Fibroblast of gingiva (primary cell): ENCODE measurements at places on chromosomes 12 and 14.
A peak's percentile ranks its signal among the peaks of the same experiment; 100 is the strongest.

DNA sequence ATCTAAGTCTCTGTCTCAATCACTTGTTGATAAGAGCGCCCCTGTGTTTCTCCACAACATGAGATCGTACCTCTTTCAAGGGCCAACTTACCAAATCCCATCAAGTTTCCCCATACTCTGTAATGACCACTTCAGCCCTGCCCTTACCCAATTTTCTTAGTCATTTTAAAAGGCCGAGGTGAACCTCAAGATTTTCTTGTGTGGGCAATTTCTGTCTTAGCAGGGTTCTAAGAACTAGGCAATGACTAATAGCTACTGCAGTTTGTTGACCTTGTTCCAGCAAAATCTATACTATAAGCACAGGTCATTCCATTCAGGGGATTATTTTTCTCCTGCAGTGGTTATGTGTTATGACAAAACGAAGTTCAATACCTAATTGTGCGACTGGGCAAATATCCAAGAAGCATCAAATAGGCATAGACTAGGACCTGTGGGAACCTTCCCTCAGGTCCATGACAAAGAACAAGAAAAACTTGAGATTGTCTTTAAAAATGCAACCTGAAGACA, 359.8 kb downstream of the PCNX1 start:
- DNase-seq: peak; percentile 21

- no peak for DNase-seq
Measured at GRCh38 chr14:39766397-39767000, 334.3 kb upstream of the FBXO33 start.

DNA sequence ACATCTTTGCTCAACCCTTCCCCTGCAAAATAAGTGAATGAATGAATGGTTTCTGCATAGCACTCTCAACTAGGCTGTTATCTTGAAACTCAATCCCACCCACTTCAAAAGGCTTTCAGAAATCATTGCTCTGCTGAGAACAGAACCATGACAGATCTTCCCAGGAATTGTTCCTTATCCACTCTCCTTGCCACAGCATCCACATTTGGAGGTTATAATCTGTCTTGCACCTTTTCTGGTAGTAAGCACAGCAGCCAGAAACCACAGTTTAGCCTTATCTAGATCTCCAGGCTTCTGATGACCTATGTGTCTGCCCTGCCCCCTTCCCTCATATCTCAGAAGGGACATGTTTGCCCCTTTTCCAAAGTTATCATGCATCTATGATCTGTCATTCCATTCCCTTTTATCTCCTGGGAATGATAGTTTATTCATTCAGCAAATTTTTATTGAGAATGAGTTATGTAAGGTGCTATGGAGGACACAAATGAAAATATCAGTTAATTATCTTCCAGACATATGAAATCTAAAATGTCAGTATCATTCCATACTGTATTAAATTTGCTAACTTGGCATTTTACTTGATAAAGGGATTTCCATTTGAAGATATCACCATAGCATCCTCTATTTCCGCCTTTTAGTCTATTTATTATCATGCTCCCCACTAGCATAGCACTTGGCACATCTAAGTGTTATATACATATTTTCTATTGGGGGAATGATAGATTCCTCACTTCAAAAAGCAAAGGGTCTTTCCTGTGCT, 21.4 kb downstream of the LGR5 start:
- no peak for DNase-seq

- DNase-seq: peak; percentile 73
Measured at GRCh38 chr12:16323010-16323409, 24.4 kb upstream of the MGST1 start.

- DNase-seq: no peak
Measured at GRCh38 chr12:75742048-75742447, 230.6 kb upstream of the KRR1 start.

GRCh38 chr12:57236925-57237595, 7.5 kb downstream of the SHMT2 start:
- DNase-seq: no peak

- DNase-seq: no peak
Measured at GRCh38 chr14:105073720-105074600, 8.7 kb upstream of the GPR132 start.

DNA sequence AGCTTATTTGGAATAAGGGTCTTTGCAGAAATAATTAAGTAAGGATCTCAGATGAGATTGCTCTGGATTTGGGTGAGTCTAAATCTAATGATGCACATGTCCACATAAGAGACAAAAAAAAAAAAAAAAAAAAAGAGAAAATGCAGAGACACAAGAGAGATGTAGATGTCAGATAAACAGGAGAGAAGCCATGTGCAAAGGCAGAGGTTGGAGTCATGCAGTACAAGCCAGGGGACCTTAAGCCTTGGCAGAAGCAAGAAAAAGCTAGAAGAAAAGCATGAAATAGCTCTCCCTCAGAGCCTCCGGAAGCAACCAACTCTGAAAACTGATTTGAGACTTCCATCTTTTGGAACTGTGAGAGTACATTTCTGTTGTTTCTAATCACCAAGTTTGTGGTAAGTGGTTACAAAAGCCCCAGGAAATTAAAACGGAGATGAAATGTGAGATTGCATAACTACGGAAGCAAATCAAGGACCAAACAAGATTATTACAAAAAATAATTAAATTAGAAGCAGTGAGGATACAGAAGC, 1304.0 kb upstream of the SEL1L start:
- DNase-seq: no peak

- no peak for DNase-seq
Measured at GRCh38 chr14:39617537-39617936, 185.3 kb upstream of the FBXO33 start.

DNA sequence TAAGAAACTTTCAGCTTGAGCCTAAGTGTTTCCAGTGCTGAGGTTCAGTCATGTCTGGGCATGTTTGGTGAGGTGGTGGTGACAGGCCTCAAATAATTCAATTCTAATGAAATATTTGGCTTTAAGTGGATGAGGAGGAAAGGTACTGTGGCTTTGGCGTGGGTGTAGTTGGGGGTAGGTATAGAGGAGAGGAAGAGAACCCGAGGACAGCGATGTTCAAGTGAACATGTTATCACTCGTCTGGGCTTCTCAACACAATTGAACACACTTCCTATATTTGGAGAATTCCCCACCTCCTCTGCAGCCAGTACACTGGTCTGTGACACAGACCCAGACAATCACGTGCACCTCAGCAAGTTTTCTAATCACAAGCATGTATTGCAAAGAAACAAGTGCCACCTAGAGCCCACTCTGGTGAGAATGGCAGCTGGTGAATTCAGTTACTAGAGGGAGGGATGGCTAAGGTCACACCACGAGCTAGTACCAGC, 53.0 kb downstream of the IFNG-AS1 start:
- DNase-seq: no peak

- DNase-seq: no peak
Measured at GRCh38 chr14:75673345-75674035, 12.4 kb downstream of the TTLL5 start.

DNA sequence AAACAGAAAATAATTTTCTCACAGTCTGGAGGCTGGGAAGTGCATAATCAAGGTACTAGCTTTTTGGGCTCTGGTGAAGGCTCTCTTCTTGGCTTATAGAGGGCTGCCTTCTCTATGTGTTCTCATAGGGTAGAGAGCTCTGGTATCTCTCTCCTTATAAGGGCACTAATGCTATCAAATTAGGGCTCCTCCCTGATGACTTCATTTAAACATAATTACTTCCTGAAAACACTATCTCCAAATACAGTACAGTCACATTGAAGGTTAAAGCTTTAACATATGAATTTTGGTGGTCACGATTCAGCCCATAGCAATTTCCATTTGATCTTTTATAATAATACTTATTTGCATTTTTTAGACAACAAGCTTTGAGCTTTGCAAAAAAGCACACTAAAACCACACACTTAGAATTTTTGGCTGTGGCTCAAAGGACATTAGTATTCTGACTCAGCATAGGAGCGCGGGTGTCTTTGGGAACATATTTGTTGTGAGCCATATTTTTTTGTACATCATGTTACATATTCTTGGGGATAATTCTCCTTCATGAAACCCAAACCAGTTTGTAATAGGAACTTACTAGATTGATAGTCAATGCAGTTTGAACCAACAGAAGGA, 808.1 kb upstream of the FBXO33 start:
- no peak for DNase-seq

GRCh38 chr12:63305901-63306875, 155.2 kb upstream of the AVPR1A start:
- peak; percentile 64 for DNase-seq

GRCh38 chr14:24311837-24312615, 724 bp downstream of the LTB4R start:
- DNase-seq: peak; percentile 81

- DNase-seq: peak; percentile 3
Measured at GRCh38 chr12:79933532-79934264, 1.2 kb downstream of the PPP1R12A start.

GRCh38 chr14:68627050-68627867, 165.6 kb downstream of the ZFP36L1 start:
- peak; percentile 20 for DNase-seq

GRCh38 chr12:81465191-81465590, 294.0 kb downstream of the PPFIA2 start:
- no peak for DNase-seq

DNA sequence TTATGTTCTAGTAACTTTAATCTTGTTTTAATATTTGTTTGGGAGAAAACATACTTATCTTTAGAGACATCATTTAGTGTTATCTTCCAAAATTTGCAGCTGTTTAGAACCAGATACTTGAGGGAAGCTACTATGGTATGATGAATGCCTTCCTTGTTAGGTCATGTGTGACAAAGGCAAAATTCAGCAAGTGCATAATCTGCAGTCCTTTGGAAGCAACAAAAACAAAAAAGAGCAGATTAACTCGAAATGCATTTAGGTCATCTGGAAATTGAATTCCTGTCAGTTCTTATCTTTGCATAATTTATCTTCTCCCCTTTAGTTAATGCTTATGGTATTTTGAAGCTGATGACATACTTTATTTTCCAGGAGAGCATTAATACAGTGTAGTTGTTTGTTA, 3.5 kb downstream of the FBXO34 start:
- peak; percentile 15 for DNase-seq

- no peak for DNase-seq
Measured at GRCh38 chr14:83289390-83289789, 1755.7 kb upstream of the SEL1L start.

- peak; percentile 91 for DNase-seq
Measured at GRCh38 chr12:12505544-12506495, 56.8 kb downstream of the DUSP16 start.

- DNase-seq: no peak
Measured at GRCh38 chr14:94027566-94028449, 1.7 kb downstream of the OTUB2 start.

GRCh38 chr12:68536885-68537485, 73.7 kb upstream of the RAP1B start:
- no peak for DNase-seq

DNA sequence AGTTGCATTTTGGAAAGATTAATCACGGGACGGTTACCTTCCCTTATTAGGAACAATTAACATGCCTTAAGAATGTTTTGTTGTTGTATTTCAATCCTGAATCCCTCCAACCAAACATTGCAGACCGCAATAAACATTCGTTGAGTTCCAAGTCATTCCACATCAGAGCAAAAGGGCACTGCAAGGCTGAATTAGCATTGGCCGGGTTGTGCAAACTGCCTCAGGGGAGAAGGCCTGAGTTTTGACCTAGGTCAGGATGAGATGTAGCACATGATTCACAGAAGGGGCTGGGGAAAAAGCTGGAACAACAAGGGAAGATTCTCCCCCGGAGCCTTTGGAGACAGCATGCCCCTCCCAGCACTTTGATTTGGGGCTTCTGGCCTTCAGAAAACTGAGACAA, 82.1 kb upstream of the BDKRB2 start:
- peak; percentile 85 for DNase-seq

- no peak for DNase-seq
Measured at GRCh38 chr14:63486738-63487137, 56.4 kb downstream of the PPP2R5E start.

DNA sequence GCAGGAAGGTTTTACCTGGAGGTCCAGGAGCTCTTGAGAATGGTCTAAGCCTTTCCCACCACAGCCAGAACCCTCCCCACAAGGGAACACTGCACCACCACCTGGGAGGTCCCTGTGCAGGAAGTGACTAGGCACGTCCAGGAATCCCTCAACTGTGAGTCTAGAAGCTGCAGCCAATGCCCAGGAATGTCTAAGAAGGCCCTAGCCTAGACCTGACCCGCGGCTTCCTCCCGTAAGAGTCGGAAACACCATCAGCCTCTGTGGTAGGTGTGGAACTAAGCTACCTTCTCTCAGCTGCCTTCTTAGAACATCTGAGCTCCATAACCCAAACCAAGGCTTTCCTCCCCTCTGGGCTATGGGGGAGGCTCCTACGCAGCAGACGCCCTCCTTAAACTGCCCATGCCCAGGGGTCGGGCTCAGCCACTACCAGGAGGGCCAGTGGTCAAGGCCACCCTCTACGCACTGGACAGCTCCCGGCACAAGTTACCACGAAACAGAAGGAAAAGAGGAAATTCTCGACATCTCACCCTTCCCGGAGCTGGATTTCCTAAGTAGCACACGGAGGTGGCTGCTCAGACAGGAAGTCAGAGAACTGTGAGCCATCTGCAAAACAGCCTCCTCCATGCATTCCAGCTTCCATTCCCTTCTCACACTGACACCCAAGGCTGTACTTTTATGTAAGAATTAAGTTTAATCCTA, 25.5 kb downstream of the ZFYVE21 start:
- no peak for DNase-seq

GRCh38 chr12:76666290-76666835, 97.6 kb upstream of the ZDHHC17 start:
- no peak for DNase-seq

GRCh38 chr12:19095756-19096480, 33.6 kb upstream of the PLEKHA5 start:
- DNase-seq: no peak

DNA sequence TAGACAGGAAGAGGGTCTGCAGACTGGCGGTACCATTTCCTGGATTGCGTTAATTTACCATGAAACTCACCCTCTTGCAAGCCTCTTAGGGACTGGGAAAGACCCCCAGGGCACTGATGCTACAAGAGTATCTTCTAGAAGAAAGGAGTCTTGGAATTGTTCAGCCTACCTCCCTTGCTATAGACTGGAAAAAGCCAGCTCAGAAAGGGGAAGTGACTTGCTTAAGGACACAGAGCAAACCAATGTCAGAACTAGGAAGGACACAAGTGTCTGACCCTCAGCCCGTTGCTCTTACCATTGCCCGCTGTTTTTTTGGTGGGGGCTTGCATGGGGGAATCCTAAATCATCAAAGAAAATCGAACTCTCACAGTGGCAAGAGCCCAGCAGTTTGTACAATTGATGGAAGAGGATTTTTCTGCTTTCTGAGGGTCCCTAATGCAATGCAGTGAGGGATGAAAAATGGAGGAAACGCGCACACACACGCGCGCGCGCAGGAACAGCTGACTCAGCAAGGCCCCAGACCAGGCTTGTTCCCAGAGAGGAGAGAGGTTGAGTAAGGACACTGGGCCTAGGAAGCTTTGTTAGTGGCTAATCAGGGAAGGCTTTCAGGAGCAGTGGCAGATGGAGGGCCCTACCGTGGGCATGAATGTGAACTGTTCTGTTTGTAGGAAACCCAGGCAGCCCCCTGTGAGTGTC, 50.9 kb downstream of the RIN3 start:
- DNase-seq: no peak

GRCh38 chr12:45458854-45459807, 243.2 kb downstream of the ANO6 start:
- DNase-seq: peak; percentile 90
